ENCODE measurements at places on chromosomes 7 and 10.

DNA sequence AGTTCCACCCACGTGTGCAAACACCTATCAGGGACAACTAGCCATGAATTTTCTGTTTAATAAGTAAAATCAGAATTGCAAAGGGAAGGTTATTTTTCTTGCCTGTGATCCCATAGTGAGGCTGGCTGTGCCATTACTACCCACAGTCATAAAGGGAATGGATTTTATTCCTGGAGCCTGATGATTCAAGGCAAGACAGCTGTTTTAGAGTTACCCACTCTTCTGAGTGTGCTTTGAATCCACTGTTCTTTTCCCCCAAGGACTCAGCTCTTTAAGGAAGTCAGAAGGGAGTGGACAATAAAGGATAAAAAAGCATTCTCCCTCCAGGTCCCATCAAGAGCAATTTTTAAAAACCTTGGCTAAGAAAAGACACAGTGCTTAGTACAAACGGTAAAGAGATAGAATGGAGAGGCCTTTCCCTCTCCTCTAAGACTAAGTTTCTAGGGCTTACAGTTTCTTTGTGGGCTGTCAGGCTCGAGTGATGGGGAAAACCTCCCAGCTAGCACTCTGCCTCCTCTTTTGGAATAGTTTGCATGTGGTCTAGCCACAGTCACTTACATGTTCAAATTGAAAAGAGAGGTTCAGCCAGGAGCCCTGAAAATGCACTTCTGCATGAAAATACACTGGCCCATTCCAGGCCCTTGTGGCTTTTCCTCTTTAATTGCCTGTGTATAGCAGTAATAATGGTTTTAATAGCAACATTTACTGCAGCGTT, 5.1 kb upstream of the LRRC4 start:
- DNase-seq, result no peak

GRCh38 chr10:95906677-95907455, 909 bp upstream of the CC2D2B start:
- peak; percentile 36 for DNase-seq

DNA sequence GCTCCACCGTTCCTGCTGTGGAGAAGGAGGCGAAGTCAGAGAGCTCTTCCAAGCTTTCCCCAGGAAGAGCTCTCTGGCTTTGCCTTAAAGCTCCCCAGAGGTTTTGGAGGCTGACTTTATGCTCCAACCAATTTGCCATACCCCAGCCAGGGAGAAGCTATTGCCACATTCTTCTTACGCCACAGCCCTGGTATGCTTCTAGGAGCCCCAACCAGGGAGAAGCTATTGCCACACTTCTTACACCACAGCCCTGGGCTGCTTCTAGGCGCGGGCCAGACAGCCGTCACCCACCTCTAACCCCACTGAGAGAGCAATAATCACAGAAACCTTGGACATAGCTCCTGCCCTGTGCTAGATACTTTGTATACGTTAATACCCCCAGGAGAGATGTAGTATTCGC, 951 bp downstream of the ELOVL3 start:
- DNase-seq, result no peak

DNA sequence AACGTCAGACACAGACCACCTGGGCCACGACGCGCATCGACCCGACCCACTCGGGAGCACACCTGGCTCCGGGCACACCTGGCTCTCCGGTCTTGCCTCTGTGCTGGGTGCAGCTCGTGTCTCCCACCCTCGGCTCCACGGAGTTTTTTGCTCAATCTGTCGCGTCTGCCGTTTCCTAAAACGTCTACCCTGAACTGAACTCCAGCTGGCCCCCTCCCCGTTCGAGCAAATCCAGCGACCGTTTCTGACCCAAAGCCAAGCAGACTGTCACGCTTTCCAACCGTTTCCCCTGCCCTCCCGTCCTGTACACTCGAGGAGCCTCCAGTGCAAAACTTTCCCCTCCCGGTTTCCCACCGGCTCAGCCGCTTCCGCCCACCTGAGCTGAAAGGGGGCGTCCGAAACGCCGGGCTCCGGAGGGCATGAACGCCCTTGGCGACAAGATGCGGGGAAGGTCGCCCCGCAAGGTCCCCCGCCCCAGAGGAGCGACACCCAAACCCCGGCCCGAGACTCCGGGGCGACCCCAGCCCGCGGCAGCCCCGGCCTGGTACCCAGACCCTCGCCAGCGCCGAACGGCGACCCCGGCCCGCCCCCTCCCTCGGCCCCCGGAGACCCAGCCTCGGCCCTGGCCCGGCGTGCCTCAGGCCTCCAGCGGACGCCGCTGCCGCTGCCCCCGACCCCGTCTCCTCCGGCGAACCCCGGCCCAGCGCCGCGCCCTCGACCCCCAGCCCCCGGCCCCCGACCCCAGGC, 557 bp downstream of the CYTH3 start:
- DNase-seq, result peak; percentile 12

DNA sequence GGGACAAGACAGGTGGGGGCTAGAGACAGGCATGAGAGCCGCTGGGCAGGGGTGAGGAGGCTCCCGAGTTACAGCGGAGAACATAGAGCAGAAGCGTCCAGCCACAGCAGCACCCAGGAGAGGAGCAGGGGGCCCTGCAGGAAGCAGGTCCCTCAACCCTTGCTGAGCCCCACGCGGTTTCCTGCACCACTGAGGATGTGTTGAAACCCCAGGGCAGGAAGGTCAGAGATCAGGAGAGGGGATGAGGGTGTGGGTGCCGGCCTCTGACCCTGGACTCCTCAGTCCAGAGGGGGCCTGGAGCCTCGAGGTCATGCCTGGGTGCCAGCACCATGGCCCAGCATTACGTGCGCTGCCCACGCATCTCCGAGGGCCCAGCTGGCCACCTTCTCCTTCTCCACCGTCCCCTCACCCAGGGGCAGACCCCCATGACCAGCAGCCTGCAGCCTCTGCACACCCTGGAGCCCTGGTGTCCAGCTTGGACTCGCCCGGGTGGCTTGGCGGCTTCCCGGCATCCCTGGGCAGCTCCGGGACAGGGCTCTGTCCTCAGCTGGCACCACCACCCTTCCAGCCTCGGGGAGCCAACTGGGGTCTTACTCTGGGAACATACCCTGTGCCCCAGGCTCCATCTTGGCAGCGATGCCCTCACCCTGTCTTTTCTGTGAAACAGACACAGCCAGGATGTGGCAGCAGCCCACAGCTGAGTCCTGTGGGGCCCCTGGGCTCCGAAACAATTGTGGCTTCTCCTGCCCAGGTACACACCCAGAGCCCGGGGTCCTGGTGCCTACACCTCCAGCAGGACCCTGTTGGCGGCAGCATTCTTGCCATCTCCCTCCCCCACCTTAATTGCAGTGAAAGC, 52.0 kb downstream of the STK32C start:
- DNase-seq, result no peak

GRCh38 chr7:30473903-30474302, 4.7 kb downstream of the NOD1 start:
- DNase-seq, result no peak

- DNase-seq, result no peak
These were observed 259.2 kb downstream of the BICC1 start for GRCh38 chr10:58771863-58772262.

GRCh38 chr10:63155388-63156020, 22.4 kb downstream of the NRBF2 start:
- DNase-seq, result no peak

Data from endothelial cell (in vitro differentiated cells).